SJSA1 (cell line): ENCODE measurements at places on chromosomes 12 and 14. TPM values are rescaled to one million over a fixed set of nuclear protein-coding genes. Genes with fewer than 3 reads are reported as not detected.

PPP1R36 gene
- 0.29 TPM in 1 of 2 replicates, not detected in the other for total RNA-seq

VDR gene
- total RNA-seq = 1.4 and 2.5 TPM in 2 replicates

HOXC4 gene
- total RNA-seq = 1.4 and 2.2 TPM in 2 replicates

SSTR1 gene
- not detected in 2 replicates for total RNA-seq

PLEKHG7 gene
- not detected in 2 replicates for total RNA-seq

TMEM233 gene
- total RNA-seq = not detected in 2 replicates

SERPINA10 gene
- not detected in 2 replicates for total RNA-seq

EXD2 gene
- 7.8 and 8.6 TPM in 2 replicates for total RNA-seq

LIMA1 gene
- 156 and 199 TPM in 2 replicates for total RNA-seq

DNA sequence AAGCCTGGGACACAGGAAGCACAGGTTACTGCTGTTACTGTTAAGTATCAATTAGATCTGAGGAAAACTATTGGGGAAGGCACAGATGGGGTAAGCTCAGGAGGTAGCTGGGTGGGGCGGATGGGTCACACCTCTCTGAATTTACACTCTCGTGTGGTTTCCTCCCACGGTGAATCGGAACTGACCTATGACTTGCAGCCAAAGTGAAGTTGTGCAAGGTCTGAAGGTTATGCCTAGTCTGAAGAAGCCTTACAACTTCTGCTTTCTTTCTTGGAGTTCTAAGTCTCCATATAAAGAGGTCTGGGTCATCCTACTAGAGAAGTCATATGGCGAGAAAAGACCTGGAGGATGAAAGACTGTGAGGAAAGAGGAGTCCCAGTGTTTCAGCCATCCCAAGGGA, 25.6 kb upstream of the GPATCH2L start:
- DNase-seq = no peak
- H3K27me3 ChIP-seq = no peaks in the 10 kb centered on the region
- H3K36me3 ChIP-seq = no peaks in the 10 kb centered on the region
- no peak overlapping the region for H3K27ac ChIP-seq

DNA sequence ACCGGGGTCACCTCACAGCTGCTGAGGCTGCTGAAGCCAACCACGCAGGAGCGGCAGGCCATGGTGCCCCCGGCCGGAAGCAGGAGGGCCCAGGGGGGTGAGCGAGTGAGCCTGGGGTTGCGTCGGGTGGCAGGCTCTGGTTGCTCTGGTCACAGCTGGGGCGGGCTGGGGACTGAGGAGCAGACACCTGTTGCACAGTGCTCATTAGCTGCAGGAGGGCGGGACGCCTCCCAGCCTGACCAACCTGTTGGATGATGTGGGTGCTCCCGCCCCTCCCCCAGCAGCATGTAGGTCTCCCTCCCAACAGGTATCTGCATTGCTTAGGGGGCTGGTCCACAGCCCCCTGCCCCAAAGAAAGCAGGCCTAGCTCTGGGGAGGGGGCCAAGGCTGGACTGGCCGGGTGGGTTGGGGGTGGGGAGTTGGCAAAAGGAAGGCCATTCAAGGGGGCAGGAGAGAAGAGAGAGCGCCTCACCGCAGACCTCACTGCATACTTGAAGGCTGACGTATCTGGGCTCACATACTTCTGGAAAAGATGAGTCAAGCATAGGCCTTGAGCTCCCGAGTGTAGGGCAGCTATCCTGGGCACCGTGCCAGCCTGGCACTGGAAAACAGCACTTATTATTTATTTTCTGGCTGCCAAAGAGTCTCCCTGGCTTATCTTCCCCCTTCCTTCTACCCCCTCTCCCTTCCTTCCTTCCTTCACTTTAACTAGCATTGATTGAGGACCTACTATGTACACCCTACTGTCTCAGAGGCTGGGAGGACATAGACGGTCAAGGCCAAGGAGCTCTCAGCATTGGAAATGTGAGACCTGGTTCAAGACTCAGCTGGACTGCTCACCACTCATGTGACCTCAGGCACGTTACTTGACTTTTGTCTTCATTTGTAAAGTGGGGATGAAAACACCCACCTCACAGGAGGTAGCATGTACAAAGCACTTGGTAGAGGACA, at the start of gene KRT80:
Gene KRT80, minus strand, starts transcription at position 174 of the 951 bp plus-strand sequence. Its CDS starts 112 bp downstream, at position 62.
- peak within 1 kb of the TSS; percentile 3; the same call in 1 of the 2 replicates for H3K4me3 ChIP-seq
- peak within 1 kb of the TSS; percentile 91 for H3K27ac ChIP-seq
- no peaks in the 10 kb centered on the region for H3K36me3 ChIP-seq
- DNase-seq = peak; percentile 96
- H3K4me1 ChIP-seq = peaks cover 83% of the 10 kb centered on the region
- H3K27me3 ChIP-seq = no peaks in the 10 kb centered on the region

DNA sequence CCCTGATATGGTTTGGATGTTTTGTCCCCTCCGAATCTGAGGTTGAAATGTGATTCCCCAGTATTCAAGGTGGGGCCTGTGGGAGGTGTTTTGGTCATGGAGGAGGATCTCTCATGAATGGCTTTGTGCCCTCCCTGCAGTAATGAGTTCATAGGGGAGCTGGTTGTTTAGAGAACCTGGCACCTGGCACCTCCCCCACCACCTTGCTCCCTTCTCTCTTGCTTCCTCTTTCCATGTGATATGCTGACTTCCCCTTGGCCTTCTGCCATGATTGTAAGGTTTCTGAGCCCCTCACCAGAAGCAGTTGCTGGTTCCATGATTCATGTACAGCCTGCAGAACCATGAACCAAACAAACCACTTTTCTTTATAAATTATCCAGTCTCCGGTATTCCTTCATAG, 32.6 kb downstream of the CD163L1 start:
- no peak overlapping the region for H3K27ac ChIP-seq
- H3K4me1 ChIP-seq = no peaks in the 10 kb centered on the region
- H3K4me3 ChIP-seq = no peak overlapping the region
- no peaks in the 10 kb centered on the region for H3K36me3 ChIP-seq
- DNase-seq = no peak
- H3K27me3 ChIP-seq = no peaks in the 10 kb centered on the region

GRCh38 chr14:77989441-77989991, 180.7 kb upstream of the NRXN3 start:
- DNase-seq = no peak
- H3K27me3 ChIP-seq = 0 out of 2 replicates have a peak, but pooled peaks cover 3% of the 10 kb centered on the region
- H3K36me3 ChIP-seq = no peaks in the 10 kb centered on the region
- no peak overlapping the region for H3K4me3 ChIP-seq
- H3K27ac ChIP-seq = no peak overlapping the region
- H3K4me1 ChIP-seq = no peaks in the 10 kb centered on the region

GRCh38 chr12:103114296-103115055, 157.0 kb downstream of the ASCL1 start:
- H3K4me3 ChIP-seq = no peak overlapping the region
- H3K36me3 ChIP-seq = no peaks in the 10 kb centered on the region
- no peak overlapping the region for H3K27ac ChIP-seq
- no peaks in the 10 kb centered on the region for H3K27me3 ChIP-seq
- DNase-seq = no peak

- no peaks in the 10 kb centered on the region for H3K36me3 ChIP-seq
- H3K4me3 ChIP-seq = no peak overlapping the region
- no peaks in the 10 kb centered on the region for H3K27me3 ChIP-seq
- H3K27ac ChIP-seq = no peak overlapping the region
These were observed 92.7 kb downstream of the DYRK2 start for GRCh38 chr12:67741270-67741669.

GRCh38 chr14:100530270-100531072, 56.7 kb downstream of the BEGAIN start:
- H3K27ac ChIP-seq = no peak overlapping the region
- H3K4me1 ChIP-seq = no peaks in the 10 kb centered on the region
- no peaks in the 10 kb centered on the region for H3K36me3 ChIP-seq

DNA sequence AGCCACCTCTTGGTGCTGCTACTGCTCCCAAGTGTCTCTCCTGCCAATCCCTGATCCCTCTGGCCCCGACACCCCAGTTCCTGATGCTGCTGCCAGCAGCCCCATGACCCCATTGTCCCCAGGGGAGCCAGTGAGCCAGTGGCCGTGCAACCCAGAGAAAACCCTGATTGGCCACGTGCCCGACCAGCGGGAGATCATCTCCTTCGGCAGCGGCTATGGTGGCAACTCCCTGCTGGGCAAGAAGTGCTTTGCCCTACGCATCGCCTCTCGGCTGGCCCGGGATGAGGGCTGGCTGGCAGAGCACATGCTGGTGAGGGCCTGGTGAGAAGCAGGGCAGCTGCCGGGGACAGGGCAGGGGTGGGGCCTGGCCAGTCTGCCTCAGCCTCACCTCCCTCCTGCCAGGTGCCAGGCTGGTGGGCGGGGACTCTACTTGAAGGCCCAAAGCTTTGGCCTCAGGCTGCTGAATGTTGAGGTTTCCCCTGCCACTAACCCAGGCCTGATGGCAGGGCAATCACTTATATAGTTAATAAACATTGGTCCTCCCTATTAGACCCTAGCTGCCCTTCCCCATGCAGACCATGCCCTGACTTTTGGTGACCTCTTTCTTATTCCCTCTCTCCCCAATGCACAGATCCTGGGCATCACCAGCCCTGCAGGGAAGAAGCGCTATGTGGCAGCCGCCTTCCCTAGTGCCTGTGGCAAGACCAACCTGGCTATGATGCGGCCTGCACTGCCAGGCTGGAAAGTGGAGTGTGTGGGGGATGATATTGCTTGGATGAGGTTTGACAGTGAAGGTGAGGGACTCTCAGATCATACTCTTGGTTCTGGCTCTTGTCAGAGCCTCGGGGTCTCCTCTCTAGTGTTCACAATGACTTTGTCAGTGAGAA, 5.1 kb downstream of the PCK2 start:
- DNase-seq = no peak
- H3K4me1 ChIP-seq = peaks cover 16% of the 10 kb centered on the region
- 0 out of 2 replicates have a peak, but pooled peaks cover 2% of the 10 kb centered on the region for H3K36me3 ChIP-seq
- H3K27ac ChIP-seq = no peak overlapping the region
- no peak overlapping the region for H3K4me3 ChIP-seq
- no peaks in the 10 kb centered on the region for H3K27me3 ChIP-seq

DNA sequence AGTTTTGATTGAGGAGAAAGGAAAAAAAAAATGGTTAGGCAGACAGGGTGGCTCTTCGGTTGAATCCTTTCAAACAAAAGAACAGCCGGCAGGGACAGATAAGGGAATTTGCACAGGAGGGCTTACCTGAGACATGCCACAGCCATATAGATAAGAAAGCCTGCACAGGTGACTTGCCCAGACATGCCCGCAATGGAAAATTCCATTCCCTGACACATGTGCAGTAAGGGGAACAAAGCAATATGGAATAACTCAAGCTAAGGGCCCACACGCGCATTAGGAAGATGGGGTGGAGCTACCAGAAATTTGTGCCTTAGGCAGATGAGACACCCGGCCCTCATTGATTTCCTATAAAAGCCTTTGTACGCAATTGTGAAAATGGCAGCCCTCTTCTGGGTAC, 86.7 kb downstream of the TMEM260 start:
- no peaks in the 10 kb centered on the region for H3K27me3 ChIP-seq
- no peak overlapping the region for H3K27ac ChIP-seq
- no peaks in the 10 kb centered on the region for H3K36me3 ChIP-seq
- DNase-seq = no peak
- H3K4me3 ChIP-seq = no peak overlapping the region

DNA sequence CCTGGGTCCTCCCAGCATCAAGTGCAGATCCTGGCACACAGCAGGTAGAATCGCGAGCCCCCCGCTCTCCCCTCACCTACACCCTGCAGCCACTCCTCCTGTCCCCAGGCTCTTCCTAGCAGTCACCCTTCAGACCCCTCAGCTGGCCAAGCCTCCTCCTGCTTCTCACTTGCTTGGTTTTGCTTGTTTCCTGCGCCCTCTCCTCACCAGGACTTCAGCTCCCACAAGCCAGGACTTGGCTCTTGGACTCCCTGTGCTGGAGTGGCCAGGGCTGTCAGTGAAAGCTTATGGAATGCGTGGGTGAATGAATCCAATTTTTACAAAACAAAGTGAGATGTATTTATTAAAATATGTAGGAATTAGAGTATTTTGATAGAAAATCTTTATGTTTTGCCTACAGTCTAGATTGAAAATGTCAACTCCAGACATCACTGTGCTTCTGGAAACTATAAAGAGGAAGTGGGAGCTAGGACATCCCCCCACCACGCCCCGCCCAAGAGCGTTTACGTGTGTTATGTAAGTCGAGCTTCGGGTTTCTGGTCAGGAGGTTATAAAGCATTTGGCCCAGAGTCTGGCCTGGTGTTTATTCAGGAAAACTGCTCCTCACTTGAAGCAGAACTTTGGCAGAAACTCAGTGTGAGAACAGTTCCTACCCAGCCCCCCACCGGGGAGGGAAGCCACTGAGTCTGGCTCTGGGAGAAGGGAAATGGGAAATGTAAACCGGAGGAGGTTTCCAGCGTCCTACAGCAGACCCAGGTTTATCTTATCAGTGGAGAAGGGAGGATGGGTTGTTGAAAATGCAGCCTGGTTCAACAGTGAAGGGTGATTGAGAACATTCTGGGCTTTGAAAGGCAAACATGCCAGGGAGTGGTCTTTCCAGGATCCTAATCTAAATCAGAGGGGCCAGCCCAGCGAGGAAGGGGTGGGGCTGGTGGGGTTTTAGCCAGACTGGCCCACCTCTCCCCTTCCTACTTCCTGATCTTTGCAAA, 8.8 kb downstream of the ALDH2 start:
- H3K27me3 ChIP-seq = no peaks in the 10 kb centered on the region
- H3K36me3 ChIP-seq = no peaks in the 10 kb centered on the region; the same call in 1 of the 2 replicates
- H3K27ac ChIP-seq = peak overlapping the region; percentile 32
- H3K4me3 ChIP-seq = no peak overlapping the region
- H3K4me1 ChIP-seq = peaks cover 33% of the 10 kb centered on the region
- DNase-seq = peak; percentile 32

- no peaks in the 10 kb centered on the region for H3K4me1 ChIP-seq
- no peak overlapping the region for H3K27ac ChIP-seq
These were observed 249.1 kb downstream of the DPY19L2 start for GRCh38 chr12:63419154-63419553.

GRCh38 chr12:55908726-55909512, 18.8 kb downstream of the PYM1 start:
- no peak for DNase-seq
- H3K4me3 ChIP-seq = no peak overlapping the region
- H3K4me1 ChIP-seq = no peaks in the 10 kb centered on the region
- peaks cover 11% of the 10 kb centered on the region for H3K36me3 ChIP-seq

- H3K36me3 ChIP-seq = no peaks in the 10 kb centered on the region
- no peak overlapping the region for H3K4me3 ChIP-seq
- no peaks in the 10 kb centered on the region for H3K4me1 ChIP-seq
- H3K27ac ChIP-seq = no peak overlapping the region
- DNase-seq = no peak
These were observed 96.5 kb downstream of the UNC79 start for GRCh38 chr14:93527203-93527607.

DNA sequence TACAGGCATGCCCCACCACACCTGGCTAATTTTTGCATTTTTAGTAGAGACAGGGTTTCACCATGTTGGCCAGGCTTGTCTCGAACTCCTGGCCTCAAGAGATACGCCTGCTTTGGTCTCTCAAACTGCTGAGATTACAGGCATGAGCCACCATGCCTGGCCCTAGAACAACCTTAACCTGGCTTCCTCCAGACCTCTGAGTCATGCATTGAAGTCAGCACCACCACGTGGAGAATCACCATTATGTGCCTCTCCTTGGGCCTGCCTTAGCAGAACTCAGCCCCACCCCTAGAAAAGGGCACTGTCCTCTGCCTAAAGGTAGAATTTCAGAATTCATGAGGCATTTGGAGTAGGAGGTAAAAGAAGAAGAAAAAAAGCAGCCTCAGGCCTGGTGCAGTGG, 49.0 kb downstream of the LIMA1 start:
- no peak overlapping the region for H3K4me3 ChIP-seq
- H3K27ac ChIP-seq = no peak overlapping the region
- H3K4me1 ChIP-seq = peaks cover 5% of the 10 kb centered on the region; the same call in 1 of the 2 replicates
- H3K27me3 ChIP-seq = no peaks in the 10 kb centered on the region

GRCh38 chr12:49697808-49698207, 9.4 kb downstream of the FMNL3 start:
- H3K27ac ChIP-seq = no peak overlapping the region
- no peak overlapping the region for H3K4me3 ChIP-seq
- DNase-seq = no peak
